Jurkat, Clone E6-1 (cell line): ENCODE measurements at places on chromosomes 13 and 19.
A peak's percentile ranks its signal among the peaks of the same experiment; 100 is the strongest.

GRCh38 chr13:30870049-30870884, 35.8 kb upstream of the MEDAG start:
- peak; percentile 60 for DNase-seq

GRCh38 chr13:112951674-112952371, 17.2 kb upstream of the MCF2L start:
- DNase-seq = no peak

GRCh38 chr13:30103161-30103840, 204.1 kb downstream of the KATNAL1 start:
- no peak for DNase-seq

DNA sequence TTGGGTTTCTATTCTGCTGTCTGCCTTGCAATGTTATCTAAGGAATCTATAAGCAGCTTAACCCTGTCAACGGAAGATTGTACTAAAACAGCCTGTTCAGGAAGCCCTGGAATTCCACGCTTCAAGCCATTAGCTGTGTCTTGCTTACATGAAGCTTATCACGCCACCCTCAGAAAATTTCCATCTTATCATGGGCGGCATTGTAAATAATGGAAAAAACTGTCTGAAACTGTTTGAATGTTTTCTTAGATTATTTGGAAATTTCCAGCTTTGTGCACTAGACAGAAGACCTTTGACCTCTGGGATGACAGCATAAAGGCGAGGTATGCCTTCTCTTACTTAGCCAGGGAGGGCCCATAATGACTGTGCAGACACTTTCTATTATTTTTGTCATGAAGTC, 319.7 kb downstream of the KCNRG start:
- no peak for DNase-seq

DNA sequence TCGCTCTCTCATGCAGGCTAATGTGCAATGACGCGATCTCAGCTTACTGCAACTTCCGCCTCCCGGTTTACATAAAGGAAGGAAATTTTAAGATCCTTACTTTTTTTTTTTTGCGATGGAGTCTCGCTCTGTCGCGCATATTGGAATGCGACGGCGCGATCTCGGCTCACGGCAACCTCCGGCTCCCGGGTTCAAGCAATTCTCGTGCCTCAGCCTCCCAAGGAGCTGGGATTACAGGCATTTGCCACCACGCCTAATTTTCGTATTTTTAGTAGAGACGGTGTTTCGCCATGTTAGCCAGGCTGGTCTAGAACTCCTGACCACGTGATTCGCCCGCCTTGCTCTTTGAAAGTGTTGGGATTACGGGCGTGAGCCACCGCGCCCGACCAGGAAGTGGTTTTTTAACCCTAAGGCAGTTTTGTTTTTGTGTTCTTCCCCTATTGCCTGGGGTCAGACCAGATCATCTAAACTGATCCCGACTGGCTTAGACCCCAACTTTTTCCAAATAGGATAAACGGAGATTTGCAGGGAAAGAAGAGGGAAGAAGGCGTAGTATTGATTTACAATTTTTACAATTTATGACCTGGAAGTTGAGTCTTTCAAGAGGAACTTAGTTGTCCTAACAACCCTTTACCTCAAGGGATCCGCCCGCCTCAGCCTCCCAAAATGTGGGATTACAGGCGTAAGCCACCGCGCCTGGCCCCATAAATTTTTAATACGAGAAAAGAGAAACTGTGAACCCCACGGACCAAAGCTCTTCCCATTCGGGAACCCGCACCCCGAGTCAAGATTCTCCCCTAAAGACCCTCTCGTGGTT, 142.0 kb downstream of the ZNF737 start:
- DNase-seq = no peak

- DNase-seq = no peak
These were observed 11.0 kb downstream of the PLEKHG2 start for GRCh38 chr19:39423258-39424086.

GRCh38 chr19:48806818-48807589, 3.8 kb downstream of the BCAT2 start:
- no peak for DNase-seq

GRCh38 chr13:30128095-30128494, 179.3 kb downstream of the KATNAL1 start:
- no peak for DNase-seq

DNA sequence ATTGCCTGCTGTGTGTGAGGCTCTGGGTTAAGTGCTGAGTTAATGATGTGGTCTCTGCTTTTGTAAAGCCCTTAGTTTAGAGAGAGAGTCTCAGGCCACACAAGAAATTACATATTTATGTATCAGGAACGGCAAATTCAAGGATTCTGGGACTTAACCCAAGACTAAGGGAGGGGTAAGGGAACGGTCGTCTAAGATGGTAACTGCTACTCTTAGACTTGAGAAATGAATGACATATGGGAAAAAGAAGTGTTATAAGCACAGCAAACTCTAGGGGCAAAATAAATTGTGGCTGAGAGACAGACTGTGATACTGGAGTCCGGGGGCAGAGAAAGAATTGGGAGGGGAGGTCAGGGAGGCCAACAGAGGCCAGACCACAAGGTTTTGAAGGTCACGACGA, 10.2 kb downstream of the VSIG10L start:
- DNase-seq = no peak

DNA sequence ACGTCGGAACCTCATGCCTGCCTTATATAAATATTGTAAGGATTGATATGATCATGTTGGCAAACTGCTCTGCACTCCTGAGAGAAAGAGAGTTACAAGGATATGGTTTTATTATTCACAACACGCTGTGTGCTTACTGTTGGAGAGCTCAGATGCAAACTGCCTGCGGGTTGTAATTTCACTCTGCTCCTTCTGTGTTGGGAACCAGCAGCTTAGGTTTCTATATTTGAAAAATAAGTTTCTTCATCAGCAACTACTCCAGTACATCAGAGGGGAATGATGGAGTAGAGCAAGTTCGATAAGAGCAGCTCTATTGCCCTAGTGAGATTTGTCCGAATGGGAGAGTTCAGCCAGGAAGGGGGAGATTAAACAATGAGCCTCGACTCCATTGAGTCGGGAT, 106.9 kb upstream of the UBL3 start:
- DNase-seq = no peak

GRCh38 chr19:10505583-10506229, 2.5 kb upstream of the KEAP1 start:
- peak; percentile 79 for DNase-seq

DNA sequence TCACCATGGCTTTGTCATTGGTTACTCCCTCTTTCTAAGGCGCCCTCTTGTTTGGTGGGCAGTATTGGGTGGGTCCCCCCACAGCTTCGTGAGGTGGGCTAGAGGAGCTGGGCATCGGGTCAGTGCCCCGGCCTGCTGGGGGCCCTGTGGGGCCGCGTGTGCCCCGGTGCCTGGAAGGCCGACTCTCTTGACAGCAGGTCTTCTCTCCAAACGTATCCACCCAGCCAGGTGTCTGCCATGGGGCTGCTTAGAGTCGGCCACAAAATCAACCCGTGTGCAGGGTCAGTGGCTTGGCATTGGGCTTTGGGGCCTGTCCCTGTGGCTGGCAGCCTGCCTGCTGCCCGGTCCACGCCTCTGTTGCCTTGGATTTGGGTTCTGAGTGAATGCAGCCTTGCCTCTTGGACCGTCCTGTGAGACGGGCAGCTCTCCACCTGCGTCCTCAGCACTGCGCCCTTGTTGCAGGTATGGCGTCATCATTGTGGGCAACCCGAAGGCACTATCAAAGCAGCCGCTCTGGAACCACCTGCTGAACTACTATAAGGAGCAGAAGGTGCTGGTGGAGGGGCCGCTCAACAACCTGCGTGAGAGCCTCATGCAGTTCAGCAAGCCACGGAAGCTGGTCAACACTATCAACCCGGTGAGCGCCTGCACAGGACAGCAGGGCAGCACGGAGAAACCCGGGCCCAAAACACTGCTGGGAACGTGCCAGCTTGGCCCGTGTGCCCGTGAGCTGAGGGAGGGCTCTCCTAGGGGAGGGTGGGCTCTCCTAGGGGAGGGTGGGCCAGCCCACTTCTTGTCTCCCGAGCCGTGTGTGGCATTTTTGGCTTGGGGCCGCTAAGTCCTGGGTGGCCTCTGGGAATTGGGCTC, 31.4 kb downstream of the UPF1 start:
- DNase-seq = no peak

DNA sequence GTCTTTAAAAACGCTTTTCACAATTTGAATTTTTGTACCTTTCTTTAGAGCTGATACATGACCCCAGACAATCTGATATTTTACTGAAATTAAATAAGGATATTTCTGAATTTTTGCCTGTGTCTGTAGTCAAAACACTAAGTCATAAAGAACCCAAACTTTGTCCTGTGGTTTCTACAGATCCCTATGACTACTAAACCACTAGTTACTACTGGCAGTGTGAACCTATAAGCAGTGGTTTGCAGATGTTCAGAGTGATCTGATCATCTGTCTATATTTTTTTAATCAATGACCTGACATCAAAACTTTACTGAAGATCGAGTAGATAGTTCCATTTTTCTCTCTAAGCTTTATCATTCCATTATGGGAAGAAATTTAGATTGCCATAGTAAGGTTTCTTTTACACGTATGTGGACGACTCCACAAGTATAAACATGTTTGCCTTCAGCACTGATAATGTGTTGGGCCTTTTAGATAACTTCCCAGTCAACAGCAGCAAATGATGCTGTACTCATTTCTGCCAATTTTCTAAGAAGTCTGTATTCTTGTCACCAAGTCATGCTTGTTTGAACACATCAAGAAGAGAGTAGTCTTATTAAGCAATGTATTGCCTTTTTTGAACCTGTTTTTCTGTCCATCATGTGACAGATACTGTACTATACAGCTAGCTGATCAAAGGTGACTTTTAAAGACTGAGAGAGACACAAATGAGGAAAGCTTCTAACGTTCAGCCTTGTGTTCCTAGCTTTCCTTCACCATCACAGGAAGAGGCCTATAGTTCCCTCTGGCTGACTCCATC, 21.8 kb downstream of the POLR1D start:
- no peak for DNase-seq

DNA sequence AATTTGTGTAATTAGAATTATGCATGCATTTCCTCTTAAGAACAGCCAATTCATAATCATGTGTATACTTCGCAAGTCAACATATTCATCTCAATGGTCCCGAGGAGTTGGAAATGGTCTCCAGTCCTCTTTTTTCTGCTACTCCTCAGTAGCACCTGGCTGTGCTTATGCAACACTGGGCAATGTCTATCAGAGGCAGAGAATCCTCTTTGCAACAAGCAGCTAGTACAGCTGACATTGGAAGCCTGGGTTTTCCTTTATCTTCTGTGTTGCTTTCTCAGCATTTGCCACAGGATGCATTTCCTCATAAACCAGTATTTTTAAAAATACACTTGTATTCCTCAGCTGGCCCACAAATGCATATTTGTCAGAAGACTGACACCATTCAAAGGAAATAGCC, 405.3 kb upstream of the GPC6 start:
- no peak for DNase-seq

DNA sequence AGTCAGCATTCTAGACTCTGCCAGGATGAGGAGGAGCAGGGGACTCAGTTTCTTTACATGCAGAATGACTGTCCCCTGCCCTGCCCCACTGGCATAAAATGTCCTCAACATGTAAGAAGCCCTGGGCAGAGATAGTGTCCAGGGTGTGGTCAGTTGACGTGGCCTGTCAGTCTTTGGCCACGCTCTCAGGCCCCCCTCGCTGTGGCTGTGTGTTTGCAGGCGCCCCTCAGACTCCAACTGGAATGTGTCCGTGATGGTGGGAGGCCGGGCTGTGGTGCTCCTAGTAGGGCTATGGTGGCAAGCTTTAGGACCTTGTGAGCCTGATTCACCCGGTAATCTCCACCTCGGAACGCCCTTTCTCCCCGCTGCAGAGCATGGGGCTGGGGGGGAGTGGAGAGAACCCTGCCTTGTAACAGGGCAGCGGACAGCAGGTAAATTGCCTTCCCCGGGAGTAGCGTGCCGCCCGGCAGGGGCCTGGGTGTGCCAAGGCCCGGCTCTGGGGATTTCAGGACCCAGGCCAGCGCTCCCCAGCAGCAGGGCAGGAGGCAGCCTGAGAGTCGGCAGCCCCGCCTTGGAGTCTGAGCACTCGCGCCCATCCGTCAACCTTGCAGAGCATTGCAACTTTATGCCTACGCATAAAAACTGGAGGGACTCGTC, 62.3 kb downstream of the CHST8 start:
- DNase-seq = no peak

DNA sequence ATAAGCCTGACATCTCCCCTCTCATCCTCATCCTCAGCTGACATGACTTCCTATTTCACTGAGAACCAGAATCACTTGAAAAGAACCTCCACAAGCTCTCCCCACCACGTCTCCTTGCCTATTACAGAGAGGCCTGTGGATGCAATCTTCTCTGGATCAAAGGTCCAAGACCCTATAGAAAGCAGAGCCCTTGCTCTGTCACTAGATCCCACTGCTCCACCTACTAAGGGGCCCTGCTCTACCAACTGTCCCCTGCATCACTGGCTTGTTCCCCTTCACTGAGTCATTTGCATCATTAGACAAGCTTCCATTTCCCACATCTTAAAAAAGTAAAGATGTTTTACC, 40.8 kb downstream of the RCBTB2 start:
- DNase-seq = peak; percentile 74

DNA sequence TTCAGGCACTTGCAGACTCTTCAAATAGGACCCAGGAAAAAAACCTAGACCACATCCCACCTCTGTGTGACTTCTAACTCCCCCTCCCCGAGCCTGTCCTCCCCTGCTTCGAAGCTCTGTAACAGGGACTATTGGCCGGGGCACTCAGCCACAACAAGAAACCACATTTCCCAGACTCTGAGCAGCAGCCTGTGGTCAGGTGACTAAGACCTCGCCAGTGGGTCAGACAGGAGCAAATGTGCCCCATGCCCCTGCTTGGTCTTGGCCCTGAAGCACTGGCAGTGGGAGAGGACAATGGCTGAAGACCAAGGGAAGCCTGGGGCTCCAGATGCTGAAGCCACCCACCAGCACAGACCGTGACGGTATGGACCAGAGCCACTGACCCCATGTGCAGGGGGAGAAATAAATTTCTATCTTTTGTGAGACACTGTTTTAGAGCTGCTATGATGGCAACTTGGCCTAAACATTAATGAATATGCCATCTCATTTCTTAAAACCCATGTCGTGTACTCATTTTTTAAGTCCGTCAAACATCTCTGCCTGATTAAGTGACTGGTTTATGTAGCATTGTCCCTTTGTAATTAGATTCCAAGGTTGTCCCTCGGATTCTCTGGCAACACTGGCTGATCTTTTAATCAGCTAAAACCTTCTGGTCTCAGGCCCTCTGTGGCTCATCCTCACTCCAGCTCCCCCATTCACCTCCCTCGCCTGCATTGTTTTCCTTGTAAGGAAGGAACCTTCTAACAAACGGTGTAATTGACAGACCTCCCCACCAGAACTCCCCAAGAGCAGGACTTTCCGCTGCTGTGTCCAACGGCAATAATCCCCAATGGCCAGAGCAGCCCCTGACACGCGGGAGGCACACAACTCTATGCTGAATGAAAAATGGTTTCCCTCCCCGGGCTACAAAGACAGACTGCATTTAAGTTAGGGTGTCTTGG, 98.4 kb downstream of the STK24 start:
- DNase-seq = no peak

- no peak for DNase-seq
These were observed 1.8 kb downstream of the ZNF114 start for GRCh38 chr19:48271531-48272151.

GRCh38 chr13:102626928-102627327, 30.1 kb downstream of the TPP2 start:
- DNase-seq = no peak
